Stimulated activated naive CD8-positive, alpha-beta T cell treated with anti-CD3 and anti-CD28 coated beads, Interleukin-15, Interleukin-2, amounts not matched to agents 100 U/mL and 50 U/mL, for 24 hours (primary cell): ENCODE measurements at places on chromosomes 1 and 21.

DNA sequence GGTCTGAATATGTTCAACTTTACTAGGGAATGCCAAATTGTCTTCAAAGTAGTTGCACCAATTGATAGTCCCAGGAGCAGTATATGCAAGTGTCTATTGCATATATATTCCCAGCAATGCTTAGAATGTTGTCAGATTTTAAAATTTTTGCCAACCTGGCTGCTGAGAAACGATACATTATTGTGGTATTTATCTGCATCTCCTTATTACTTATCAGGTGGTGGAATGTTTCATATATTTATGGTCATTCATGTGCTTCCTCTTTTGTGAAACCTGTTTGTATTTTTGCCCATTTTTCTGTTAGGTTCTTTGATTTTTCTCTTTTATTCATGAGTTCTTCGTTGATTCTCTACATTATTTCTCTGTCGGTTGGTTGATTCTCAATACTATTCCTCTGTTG lies 39.5 kb downstream of the COLGALT2 start:
- no peak for DNase-seq

DNA sequence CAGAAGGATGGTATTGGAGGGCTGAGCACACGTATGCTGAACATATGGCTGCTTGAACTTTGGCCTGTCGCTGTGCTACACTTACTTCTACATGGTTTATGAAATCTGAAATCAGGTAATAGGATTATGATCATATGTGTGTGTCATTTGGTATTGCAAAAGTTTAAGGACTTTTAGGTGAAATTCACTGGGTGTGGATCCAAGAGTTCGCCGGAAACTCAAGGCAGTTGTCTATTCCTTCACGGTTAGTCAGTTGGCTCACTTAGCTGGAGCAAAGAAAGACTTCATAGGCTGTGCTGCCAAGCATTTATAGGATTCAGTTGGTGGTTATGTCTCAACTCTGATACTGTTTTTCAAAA lies 927 bp downstream of the UAP1 start:
- DNase-seq: no peak

DNA sequence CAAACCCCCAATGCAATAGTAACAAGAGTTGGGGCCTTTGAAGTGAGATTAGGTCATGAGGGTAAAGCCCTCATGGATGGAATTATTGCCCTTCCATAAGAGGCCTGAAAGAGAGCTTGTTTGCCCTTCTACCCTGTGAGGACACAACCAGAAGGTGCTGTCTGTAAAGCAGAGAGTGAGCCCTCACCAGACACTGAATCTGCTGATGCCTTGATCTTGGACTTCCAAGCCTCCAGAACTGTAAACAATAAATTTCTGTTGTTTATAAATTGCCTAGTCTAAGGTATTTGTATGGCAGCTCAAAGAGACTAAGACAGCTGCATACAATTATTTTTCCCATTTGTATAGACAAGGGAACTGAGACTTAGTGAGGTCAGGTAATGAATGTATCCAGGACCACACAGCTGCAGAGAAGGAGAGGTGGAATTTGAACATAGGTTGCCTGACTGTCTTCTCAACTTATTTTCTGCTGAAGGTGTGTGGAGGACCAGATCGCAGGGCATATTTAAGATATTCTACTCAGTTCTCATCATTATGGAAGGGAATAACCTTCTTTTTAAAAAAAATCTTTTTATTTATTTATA lies 18.7 kb downstream of the IL23R start:
- no peak for DNase-seq

GRCh38 chr1:7595336-7595735 lies 175.8 kb upstream of the VAMP3 start:
- DNase-seq: no peak

- DNase-seq: no peak
Observed at GRCh38 chr1:94180650-94181049, 56.7 kb downstream of the ARHGAP29 start.

- DNase-seq: no peak
Observed at GRCh38 chr1:175481126-175482070, 262.0 kb downstream of the TNR start.

- no peak for DNase-seq
Observed at GRCh38 chr1:223231011-223231572, 88.0 kb upstream of the TLR5 start.

- DNase-seq: peak; percentile 4
Observed at GRCh38 chr1:76868916-76869315, 1.6 kb downstream of the ST6GALNAC5 start.

DNA sequence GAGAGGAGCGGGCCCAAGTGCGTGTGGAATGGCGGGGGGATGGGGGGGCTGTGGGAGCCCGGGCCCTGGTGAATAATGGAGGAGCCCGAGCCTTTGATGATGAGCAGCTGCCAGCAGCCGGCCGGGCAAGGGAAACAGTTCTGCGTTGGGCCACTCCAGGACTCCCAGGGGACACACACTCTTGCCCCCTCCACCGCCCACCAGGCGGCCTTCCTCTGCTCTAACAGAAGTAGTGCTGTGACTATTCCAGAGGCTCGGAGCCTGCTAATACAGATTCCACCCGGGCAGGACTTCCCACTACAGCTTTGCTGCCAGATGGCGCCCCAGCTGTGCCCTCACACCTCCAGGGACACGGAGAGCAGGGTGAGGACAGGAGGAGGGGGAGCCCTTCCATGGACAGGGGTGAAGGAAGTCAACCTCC lies 48.2 kb upstream of the LRP8 start:
- DNase-seq: no peak

GRCh38 chr1:2431103-2431502 lies 18.7 kb upstream of the PEX10 start:
- no peak for DNase-seq

- DNase-seq: no peak
Observed at GRCh38 chr1:201578008-201578888, 39.3 kb downstream of the NAV1 start.

GRCh38 chr1:55059302-55060132 lies 20.2 kb downstream of the PCSK9 start:
- no peak for DNase-seq

DNA sequence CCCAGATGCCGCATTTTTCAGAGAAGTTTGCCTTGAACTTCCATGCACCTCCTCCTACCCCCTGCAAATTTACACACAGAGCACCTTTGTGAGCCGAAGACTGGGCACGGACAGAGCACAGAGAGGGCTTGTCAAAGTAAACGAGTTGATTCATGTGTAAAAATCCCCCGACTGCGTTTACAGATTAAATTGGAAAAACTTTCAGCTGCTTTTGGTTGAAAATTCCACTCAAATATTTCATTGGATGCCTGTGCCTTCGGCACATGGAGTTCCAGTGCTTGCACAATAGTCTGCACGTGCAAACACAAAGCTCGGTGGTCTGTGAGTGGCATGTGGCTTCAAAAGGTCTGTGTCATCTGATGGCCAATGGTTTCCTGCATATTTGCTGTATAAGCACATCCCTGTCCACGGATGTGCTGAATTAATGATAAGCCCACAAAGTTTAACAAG lies 177.5 kb downstream of the SETD4 start:
- DNase-seq: no peak

DNA sequence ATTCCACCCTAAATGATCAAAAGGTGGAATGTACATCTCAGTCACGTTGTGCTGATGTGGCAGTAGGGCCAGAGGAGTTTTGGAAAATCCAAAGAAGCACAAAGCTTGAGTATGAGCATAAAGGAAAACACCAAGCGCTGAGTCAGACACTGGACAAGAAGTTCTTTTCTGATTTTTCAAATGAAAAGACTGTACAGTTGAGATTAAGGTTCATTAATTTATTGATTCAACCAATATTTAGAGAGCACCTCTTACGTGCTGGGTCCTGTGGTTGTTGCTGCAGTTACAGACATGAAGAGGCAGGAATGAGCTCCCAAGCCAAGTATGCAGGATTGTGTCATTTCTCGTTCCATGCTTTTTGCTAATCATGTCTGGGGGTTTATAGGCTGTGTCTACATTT lies 28.9 kb upstream of the APP start:
- DNase-seq: no peak

- DNase-seq: peak; percentile 9
Observed at GRCh38 chr1:63148825-63149645, 173.3 kb upstream of the FOXD3 start.

- DNase-seq: peak; percentile 20
Observed at GRCh38 chr1:31423418-31423947, 10.5 kb downstream of the SERINC2 start.

DNA sequence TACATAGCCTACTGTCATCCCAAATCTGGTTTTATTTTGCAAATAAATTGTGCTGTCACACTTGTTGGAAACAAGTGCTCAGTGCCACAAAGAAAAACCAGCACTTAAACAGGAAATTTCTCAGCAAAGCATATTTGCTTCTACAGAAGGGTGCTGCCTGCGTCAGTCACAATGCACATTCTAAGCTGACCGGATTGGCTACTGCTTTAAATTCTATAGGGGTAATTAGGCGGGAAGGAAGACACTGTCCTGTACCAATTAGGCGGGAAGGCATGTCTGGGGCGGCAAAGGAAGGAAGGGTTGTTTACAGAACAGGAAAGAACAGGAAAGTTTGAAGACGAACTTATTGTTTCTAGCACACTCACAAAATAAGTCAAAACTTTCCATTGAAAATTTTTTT lies 2.8 kb downstream of the IFI16 start:
- DNase-seq: peak; percentile 67

DNA sequence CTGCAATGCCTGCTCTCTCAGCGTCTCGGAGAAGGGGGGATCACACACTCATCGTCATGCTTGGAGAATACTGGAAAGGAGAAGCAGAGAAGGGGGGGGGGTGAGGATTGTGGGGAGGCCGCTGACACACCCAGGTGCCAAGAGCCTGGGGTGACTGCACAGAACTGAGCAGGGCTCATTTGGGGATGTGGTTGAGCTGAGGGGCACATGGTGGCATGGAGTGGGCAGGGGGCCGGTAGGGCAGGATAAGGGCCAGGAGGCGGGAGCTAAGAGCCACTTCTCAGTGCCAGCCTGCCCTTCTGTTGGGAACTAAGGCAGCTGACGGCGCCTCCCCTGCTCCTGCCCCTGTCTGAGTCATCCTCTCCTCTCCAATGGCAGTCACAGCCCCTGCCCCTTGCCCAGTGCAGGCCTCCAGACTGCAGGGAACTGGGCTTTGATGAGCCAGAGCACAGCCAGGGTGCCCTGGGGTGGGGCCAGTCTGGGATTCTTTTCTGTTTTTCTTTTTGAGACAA lies 27.2 kb downstream of the MRPL37 start:
- no peak for DNase-seq

DNA sequence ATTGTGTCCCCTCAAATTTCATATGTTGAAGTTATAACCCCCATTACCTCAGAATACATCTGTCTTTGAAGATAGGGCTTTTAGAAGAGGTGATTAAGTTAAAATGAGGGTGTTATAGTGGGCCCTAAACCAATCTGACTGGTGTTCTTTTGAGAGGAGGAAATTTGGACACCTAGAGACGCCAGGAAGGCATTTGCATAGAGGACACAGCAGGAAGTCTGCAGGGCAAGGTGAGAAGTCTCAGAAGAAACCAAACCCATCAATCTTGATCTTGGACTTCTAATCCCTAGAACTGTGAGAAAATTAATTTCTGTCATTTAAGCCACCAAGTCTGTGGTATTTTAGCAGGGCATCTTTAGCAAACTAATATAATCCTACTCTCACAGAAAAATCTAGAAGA lies 13.0 kb downstream of the GOLPH3L start:
- DNase-seq: no peak

DNA sequence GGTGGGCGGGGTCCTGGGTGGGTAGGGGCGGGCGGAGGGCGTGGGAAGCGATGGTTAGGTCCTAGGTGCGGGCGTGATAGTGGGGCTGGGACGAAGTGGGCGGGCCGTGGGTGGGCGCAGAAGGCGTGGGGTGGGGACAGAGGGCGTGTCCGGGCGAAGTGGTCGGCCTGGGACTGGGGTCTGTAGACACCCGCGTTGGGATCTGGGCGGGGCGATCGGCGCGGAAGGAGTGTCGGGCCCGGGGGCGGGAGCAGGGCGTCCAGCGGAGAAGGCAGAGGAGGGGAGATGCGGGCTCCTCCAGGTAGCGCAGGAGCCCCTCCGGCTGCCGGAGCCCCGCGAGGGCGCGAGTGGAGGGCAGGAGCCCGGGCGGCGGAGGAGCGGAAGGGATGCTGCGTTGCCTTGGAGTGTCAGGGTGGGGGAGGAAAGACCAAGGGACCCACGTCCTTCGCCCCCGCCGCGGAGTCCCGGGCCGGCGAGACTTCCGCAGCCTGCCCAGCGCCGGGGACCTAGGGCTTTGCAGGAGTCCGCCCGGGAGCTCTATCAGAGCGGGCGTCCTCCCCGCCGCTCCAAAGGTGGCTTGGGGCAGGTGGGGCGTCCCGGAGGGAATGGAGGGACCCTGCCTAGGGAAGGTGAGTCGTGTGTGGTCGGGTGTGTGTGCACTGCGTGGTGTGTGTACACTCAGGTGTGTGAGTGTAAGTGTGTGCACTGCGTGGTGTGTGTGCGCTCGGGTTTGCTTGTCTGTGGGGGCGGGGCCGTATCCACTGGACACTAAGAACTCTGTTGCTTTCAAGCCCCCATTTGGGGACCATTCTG lies 27.0 kb upstream of the PRSS38 start:
- DNase-seq: peak; percentile 74

DNA sequence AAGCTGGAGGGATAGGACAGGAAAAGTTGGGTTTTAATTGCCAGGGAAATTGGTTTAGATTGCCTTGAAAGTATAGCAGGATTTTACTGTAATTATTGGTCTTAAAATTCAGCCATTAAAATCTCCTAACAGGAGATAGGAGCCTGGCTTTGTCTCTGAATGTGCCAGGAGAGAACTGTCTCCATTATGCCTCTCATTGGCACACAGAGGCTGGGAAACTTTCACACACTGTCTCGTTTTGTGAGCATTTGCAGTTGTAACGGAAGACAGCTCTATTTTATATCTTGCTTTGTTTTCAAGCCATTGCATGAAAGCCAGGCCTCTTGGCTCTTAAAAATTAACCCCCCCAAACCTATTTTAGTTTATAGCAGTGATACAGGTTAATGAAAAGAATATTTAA lies 12.5 kb downstream of the DNAJC6 start:
- no peak for DNase-seq

- peak; percentile 42 for DNase-seq
Observed at GRCh38 chr1:111516005-111516535, 12.6 kb upstream of the ADORA3 start.

- DNase-seq: no peak
Observed at GRCh38 chr1:119727991-119728390, 16.3 kb downstream of the PHGDH start.

DNA sequence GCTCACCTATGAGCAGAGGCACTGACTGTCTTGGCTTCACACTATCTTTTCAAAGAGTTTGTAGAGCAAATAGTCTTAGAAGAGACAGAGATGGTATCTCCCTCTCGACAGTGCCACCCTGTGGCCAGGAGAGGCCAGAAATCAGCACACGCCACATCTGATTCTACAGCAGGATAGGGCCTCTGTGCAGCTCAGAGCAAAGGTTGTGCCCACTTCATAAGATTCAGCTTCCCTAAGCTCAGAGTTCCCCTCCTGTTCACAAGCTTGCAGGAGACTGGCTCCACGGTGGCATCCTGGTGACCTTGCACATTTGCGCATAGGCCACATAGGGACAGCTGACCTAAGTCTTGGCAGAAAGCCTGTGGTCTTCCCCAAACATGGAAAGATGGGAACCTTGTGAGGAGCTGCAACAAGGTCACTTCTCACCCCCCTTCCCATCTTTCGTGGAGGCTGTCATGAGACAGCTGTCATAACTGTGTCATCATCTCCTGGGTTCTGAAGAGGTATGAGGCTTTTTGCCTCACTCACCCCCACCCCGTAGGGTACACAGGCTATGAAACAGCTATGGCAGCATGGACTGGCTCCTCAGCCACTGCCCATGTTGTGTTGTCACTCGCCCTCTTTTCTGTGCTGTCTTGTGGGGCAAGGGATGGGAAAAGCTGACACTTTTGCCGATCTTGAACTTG lies 3.0 kb downstream of the ITLN2 start:
- DNase-seq: peak; percentile 73
